ENCODE measurements at places on chromosomes 2 and 18. TPM values are rescaled to one million over a fixed set of nuclear protein-coding genes. Genes with fewer than 3 reads are reported as not detected.
A peak's percentile ranks its signal among the peaks of the same experiment; 100 is the strongest.

The RTP5 gene
- 0.30 TPM for total RNA-seq

The KLHL41 gene
- total RNA-seq, result not detected

DNA sequence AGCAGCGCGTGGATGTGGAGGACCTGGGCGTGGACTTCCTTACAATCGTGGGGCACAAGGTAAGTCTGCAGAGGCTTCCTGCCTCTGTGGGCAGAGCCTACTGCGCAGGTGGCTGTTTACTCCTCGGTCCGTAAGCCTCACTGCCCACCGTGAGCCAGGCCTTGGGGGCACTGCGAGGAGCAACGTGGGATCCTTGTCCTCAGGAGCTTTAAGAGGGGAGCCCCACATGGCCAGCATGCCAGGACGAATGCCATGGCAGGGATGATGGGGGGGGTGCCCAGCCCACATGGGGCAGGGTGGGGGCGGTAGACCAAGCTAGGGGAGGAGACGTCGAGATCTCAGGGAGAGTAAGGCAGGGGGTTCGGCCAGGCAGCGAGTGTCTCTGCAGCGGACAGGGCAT lies 18.0 kb upstream of the ESPNL start:
- peak; percentile 4 for DNase-seq

DNA sequence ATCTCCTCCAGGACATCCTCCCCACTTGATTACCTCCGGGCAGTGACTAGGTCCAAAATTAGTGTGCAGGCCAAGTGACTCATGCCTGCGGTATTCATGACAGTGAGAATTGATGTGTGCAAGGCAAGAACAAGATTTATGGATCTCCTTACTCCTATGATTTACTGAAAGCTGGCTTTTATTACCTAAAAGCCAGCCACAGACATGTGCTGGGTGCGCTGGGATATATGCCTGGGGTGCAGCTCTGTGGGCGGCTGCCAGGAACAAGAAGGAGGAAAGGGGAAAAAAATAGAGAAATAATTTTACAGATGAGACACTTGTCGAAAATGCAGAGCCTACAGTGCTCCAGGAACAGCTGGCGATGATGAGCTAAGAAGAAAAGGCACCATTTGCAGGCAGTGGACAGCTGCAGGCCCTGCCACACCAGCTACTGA lies 359.3 kb downstream of the CMPK2 start:
- no peak for DNase-seq

GRCh38 chr18:78363556-78364387 lies 615.8 kb upstream of the SALL3 start:
- no peak for DNase-seq

GRCh38 chr2:143906850-143907249 lies 613.1 kb downstream of the ZEB2 start:
- DNase-seq, result no peak

- DNase-seq, result no peak
Observed at GRCh38 chr2:214128040-214128439, 282.8 kb upstream of the VWC2L start.

DNA sequence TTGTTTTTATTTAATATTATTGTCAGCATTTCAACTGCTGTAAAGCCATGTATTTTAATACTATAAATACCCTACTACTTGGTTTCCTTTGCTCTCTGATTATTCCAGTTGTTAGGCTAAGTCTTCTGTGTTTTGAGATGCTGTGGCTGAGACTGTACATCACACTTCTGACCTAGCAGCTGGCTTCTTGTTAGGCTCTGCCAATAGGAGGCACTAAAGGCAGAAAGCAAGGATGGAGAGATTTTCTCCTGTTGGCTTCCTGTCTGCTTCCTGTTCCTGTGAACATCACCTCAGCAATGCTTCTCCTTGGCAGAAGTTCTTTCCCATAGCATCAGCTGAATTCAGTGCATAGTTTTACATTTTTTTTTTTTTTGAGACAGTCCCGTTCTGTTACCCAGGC lies 68.3 kb upstream of the YPEL5 start:
- DNase-seq, result no peak

DNA sequence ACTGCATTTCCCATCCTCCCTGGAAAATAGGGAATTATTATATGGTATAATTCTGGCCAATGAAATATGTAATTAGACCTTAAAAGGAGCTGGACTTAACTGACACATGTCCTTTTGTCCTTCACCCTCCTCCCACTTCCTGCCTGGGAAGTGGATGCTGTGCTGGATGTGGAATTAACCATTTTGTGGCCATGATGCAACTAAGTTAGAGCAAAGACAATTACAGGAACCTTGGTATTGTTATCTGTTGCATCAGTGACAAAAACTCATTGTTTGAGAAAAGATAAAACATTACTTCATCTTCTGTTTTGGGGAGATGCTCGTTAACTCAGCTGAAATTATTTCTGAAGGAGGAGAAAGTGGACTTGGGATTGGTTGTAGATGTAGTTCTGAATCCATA lies 227.7 kb upstream of the BOD1L2 start:
- no peak for DNase-seq

DNA sequence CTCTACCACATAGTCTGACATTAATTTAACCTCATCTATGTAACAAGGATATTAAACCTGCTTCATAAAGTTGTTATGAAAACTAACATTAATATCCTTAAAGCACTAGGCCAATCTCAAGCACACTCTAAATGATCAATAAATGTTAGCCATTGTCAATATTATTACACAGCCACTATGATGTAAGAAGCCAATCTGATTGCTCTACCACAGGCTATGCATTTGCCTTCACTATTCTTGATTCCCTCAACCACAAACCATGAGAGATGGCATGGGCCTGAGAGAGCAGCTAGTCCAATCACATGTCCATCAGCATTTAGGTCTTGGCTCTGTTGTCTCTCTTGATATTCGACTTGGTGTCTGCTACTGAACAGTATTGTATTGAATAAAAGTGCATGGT lies 4.2 kb downstream of the SLC25A12 start:
- no peak for DNase-seq

DNA sequence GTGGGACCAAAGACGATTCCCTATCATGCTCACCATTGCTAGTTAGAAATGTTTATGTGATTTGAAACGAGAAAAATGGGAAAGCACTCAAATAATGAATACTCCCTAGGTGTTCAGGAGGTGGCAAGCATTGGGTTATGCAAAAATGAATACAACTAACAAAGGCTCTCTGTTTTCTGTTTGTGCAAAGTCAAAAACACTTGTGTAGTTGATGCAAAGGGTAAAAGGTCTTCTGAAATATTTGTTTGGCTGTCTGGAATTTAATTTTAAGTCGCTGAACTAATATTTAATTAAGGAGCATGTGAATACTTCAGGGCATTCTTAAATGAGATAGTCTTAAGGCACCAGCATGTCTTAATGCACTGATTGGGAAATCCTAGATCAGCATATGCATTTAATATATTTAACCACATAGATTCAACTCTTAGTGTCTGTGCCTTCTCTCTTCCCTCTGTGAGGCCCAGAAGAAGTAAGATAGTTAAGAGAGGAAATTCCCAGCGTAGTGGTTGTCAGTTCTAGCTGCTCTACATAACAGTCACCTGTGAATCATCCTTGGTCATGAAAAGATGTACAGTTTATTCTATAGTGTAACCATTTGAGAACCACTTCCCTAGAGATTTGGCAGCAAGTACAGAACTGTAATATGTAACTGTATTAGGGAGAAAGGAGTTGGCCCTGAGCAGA lies 111.9 kb downstream of the EPC2 start:
- DNase-seq, result no peak

DNA sequence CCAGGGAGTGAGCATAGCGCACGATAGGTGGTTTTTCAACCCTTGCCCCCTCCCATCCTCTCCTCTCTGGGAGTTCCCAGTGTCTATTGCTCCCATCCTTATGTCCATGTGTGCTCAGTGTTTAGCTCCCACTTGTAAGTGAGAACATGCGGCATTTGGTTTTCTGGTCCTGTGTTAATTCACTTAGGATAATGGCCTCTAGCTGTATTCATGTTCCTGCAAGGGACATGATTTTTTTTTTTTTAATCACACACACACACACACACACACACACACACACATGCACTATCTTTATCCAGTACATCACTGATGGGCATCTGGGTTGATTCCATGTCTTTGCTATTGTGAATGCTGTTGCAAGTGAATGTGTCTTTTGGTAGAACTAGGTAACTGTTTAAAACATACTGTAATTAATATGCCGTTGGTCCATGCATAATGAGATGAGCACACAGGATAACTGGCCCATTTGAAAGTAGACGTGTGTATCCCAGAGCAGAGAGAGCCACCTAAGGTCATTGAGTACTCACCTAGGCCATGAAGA lies 43.2 kb upstream of the SIX2 start:
- DNase-seq, result no peak

DNA sequence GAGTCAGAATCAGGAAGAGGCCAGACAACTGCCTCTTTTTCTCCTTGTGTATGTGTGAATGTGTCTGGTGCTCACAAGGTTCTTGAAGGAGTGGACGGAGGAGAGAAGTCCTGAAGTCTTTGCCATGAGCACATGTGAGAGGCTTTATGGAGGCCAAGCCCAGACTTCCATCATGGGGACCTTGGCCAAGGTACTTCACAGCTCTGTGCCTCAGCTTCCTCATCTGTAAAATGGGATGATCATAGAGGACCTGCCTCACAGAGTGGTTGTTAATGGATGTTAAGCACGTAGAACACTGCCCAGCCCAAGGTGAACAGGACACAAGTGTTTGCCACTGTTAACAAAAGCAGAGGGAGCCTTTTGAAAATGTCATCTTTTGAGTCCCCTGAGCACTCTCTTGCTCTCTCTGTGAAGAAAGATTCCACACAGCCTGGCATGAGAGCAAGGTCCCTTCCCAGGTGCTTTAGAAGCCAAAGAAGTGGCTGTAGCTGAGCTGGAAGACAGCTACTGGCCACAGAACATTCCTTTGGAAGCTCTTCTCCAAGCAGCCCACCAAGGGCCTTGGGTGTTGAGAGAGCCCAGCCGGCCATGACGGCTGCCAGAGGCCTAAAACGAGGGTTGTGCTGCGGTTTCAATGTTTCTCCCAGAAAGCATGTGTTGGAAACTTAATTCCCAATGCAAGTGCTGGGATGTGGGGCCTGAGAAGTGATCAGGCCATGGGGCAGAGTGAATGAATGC lies 41.8 kb upstream of the ASPRV1 start:
- no peak for DNase-seq

- DNase-seq, result no peak
Observed at GRCh38 chr2:162917626-162918025, 79.1 kb upstream of the KCNH7 start.

DNA sequence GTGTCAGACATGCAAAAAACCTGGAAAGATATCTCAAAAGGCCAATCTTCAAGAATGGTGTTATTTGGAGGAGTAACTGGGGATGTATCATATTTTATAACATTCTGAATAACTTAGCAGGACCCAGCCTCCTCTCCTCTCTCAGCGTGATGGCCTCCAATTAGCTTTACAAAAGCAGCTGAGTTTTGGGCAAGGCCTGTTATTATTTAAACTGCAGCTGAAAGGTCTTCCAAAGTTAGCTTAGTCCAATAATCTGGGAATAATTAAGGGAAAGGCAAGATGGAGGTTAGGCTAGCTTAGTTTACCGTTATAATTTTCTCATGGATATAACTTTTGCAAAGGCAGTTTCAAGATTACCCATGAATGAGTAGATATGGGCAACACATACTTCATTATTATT lies 32.8 kb upstream of the MPPE1 start:
- no peak for DNase-seq

- no peak for DNase-seq
Observed at GRCh38 chr2:216590780-216591179, 42.4 kb upstream of the IGFBP2 start.

GRCh38 chr2:18171191-18172139 lies 293.0 kb downstream of the KCNS3 start:
- no peak for DNase-seq

DNA sequence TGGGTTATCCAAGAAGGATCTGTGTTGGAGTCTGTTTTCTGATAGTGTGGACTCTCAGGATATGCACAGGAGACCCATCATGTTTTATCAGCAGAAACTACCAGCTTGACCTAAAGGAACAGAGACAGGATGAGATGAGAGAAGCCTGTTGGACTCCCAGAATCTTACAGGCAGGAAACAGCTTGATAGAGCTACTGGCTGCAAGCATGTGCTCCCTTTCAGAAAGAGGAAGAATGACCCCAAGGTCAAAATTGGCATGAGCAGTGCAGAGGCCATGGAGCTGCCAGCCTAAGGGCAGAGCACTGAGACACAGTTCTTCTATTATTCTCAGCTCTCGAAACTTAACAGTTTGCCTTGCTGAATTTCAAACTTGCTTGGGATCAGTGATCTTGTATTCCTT lies 135.2 kb upstream of the NFATC1 start:
- no peak for DNase-seq

GRCh38 chr2:84805250-84805958 lies 75.5 kb downstream of the TRABD2A start:
- no peak for DNase-seq

GRCh38 chr2:111204706-111205105 lies 84.0 kb downstream of the BCL2L11 start:
- DNase-seq, result no peak

DNA sequence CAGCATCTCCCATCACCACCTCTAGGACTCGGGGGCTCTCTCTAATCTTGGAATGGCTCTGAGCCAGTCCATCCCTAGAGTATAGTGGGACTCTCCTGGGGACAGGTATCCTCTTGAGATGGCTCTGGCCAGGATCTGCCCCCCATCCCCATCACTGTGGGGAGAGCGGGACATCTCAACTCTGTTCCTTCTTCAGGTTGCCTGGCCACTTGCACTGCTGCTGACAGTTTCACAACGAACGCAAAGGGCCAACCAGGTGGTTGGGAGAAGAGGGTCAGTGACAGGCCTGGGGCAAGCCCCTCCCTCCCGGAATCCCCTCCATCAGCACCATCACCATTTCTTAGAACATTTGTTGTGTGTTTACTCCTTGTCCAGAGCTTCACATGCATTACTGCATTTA lies 62.6 kb downstream of the CIB4 start:
- no peak for DNase-seq

DNA sequence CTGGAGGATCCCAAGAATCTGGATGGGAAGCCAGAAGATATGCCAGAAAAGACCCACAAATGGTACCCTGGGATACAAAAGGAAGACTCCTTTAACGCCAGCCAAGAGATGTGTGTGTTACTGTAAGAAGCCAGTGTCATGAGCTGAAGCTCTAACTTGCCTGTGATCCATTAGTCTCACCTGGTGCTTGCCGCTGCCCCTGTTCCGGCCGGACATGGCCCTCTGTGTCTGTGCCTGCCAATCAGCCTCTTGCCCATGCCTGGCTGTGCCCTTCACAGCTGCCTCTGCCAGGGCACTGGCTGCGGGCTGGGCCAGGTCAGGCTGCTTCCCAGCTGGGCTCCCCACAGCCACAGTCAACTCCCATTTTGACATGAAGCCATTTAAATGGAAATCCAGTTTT lies 55.4 kb downstream of the POU3F3 start:
- no peak for DNase-seq

DNA sequence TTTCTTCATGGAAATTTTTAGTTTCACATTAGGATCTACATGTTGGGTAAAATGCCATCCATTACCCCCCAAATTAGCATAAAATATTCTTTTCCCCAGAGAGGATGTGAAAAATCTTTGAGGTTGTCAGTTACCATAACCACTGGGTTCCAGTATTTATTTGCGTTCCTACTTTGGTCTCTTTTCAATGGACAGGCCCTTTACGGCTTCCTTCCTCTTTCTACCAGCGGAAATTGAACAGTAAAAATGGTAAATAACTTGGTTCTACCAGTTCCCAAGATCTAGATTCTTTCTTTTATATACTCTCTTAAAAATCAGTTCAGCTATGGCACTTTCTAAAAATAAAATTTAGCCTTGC lies 169.2 kb upstream of the APCDD1 start:
- DNase-seq, result no peak
